Stimulated activated CD8-positive, alpha-beta memory T cell treated with anti-CD3 and anti-CD28 coated beads, Interleukin-15, amount 100 ng/mL, for 48 hours (primary cell): ENCODE measurements at places on chromosomes 12 and 14.

DNA sequence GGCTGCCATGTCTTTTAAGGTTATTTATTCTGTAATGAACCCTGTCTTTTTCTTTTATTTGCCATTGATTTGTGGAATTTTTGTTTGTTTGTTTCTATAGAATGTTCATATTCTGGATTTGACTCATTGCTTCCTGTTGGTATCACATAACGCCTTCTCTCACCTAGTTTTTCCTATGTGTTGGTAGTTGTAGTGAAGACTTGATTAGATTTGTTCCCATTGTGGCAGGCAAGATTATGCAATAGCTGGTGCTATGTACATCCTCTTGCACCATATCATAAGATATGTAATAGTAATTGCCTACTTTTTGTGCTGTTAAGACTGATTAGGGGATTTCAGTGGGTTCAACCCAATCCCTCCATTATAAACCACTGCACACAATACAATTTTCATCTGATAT, 3.9 kb upstream of the KRT6B start:
- no peak for DNase-seq

DNA sequence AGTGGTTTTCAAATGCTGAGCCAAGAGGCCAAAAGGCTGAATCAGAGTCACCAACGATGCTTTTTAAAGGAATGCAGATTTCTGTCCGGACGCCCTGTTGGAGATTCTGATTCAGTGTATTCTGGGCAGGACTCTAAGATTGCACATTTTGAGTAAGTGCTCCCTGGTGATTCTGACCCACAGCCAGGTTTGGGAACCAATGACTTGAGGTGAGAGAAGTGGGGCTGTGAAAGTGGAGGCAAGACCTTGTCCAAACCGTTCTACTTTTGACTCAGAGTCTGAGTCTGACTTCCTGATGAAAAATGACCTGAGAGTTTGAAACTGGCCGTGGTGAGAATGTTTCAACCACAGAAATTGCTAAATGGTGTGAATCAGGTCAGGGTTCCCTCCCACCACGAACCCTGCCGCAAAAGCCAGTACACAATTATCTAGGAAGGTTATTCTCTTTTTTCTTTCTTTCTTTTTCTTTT, 90.2 kb downstream of the NTN4 start:
- peak; percentile 8 for DNase-seq

DNA sequence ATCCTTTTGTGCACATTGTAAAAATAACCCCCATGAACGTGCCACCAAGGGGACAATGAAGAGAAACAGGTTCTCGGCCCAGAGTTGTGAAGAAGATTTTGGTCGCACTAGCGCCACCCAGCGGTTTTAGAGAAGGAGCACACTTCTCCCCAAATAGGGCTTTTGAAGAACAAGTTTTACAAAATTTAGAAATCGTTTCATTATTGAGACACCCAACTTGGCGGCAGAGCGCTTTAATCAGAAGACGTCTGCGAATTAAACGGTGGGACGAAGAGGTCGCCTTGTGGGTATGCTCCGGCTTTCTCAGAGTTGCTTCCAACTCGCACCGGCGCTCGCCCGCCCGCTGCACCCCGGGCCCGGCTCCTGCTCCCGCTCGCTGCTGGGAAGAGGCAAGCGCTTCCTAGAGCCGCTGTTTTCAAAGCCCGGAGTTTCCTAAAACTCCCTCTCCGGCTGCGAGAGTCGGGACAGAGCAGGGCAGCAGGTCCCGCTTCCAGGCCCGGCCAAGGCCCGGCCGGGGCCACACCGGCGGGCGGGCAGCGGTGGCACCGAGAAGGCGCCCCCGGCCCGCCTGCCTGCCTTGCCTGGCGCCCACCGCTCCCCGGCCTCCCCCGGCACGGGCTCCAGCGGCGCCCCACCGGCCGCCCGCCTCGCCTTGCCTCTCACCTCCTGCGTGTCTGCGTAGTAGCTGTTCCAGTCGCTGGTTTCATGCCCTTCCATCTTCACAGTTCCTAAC, 645 bp downstream of the FOXA1 start:
- DNase-seq = peak; percentile 26

DNA sequence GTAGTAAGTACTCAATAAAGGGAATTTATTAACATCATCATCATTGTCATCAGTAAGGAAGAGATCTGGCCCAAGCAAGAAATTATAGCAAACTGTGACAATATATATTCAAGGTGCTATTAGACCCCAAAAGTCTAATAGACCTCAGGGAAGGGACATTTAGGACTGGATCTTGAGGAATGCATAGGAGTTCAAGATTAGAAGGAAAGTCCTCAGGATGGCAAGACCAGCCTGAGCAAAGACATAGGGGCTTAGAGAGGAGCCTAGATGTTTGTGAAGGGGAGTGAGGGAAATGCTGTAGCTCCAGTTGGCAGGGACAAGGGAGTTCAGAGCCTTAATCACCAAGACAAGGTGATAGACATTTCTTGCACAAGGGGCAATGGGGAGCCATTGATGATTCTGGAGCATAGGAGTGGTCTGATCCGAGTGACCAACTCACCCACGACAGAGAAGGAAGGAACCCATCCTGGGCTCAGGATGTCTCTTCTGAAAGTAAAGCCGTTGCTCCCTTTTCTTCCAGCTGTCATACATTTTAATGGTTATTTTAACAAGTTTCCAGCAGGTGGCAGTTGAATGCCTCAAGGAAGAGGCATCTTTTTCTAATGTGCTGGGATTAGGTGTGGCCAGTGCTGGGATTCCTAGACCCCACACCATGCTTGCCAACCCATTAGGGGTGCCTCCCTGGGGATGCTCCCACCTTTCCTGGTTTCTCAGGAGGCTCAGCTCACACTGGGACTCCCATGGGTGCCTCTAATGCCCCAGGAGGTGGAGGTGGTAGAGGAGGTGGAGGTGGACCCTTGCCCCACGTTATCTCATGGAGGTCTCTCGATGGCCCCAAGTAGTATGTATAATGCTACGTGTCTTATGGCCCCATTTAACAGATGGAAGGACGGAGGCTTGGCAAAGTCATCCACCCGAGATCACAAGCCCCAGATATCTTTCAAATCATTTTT, 37.8 kb downstream of the PHETA1 start:
- DNase-seq = no peak

GRCh38 chr14:63662776-63663175, 21.1 kb upstream of the WDR89 start:
- no peak for DNase-seq

DNA sequence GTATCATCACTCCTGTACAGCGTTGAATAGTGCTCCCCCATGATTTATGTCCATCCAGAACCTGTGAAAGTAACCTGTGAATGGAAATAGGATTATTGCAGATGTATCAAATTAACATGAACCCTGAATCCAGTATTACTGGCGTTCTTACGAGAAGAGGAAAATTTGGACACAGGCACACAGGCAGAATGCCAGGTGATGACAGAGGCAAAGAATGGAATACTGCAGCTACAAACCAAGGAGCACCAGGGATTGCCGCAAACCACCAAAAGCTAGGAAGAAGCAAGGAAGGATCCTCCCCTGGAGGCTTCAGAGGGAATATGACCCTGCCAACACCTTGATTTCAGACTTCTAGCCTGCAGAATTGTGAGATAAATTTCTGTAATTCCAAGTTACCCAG, 113.5 kb upstream of the EGLN3 start:
- no peak for DNase-seq

- no peak for DNase-seq
Observed at GRCh38 chr14:96125536-96125935, 79.1 kb upstream of the BDKRB2 start.

DNA sequence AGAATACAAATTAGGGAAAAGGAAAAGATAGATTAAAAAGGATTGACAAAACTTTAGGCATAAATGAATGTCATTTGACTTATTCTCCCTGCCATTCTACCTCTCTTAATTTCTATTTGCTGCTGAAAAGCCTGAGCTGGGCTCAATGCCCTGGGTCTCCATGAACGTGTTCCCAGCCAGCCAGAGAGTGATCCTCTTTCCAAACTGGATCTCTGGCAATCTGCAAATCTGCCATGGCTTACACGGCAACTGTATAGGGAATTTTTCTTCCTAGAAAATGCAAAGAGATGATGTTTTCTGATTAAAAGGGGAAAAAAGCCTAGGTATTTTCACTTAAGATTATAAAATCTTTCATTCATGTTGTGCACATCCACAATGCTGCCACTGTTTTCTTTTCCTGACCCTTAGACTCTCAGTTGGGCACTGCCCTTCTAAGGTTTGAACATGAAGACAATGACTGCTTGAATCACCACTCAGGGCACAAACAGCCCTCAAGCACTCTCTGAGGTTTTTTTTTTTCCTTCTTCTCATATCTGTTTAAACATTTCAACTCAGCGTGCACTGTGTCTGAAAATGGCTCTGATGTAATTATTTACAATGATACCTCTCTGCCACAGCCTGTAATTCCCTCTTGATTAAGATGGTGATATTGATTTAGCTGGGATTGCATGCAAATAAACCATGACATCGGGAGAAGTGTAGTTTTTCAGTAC, 60.3 kb downstream of the DACT1 start:
- DNase-seq = no peak

DNA sequence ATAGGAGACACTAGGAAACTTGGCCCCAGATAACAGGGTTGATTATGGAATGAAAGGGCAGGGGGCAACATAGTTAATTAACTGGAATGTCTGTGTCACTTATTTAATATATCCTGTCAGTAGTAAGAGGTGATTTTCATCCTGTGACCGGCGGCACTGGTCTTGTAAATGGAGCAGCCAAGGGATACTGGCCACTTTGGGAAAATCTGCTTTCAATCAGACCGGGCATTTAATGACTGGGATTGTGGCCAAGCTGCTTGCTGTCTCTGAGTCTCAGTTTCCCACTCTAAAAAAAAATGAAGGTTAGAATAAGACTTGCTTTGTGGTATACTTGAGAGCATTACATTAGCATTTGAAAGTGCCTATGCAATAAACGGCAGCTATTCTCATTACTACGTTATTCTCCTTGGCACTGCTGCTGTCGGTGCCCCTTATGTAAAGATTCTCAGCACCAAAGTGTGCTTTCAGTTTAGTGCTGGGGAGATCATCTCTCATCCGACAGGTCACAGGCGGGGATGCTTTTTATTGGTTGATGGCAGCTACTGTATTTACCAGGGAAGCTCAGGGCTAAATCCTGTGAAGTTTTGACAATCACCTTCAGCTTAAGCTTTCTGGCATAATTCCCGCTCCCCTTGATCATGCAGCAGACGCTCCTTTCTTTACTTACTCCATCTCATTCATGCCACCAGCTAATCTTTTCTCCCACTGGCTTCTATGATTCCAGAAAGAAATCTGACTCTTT, 162.1 kb downstream of the ESRRB start:
- no peak for DNase-seq

DNA sequence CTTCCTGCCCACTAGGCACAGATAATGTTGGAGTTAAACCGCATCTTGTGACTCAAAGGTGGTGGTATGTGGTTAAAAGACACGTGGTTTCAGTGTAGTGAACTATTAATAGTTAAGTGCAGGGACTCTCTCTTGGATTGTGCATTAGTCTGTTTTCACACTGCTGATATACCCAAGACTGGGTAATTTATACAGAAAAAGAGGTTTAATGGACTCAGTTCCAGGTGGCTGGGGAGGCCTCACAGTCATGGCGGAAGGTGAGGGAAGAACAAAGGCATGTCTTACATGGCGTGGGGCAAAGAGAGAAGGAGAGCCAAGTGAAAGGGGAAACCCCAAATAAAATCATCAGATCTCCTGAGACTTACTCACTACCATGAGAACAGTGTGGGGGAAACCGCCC, 362.3 kb downstream of the GLT1D1 start:
- DNase-seq = no peak

GRCh38 chr14:54566410-54567223, at the start of gene SAMD4A:
Gene SAMD4A, plus strand, starts transcription at chr14:54567128. Its CDS starts 789 bp downstream, at chr14:54567917.
- DNase-seq = peak; percentile 32

DNA sequence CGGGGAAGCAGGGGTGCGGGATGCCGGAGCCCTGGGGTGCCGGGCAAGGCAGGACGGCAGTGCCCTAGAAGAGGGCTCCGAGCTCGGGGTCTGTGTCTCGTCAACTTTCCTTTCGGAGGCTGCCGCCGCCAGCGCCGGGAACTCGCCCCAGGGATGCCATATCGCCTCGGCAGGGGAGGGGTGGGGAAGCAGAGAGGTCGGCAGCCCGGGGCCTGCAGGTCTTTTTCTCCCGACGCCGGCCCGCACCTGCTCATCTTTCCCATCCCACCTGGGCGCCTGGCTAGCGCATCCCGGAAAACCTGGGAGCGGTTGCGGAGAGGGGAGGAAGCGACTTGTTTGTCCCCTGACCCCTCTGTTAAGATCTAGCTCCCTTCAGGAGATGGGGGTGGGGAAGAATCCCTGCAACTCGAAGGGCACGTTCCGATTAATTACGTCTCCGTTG, 547 bp downstream of the CNTN1 start:
- no peak for DNase-seq

- no peak for DNase-seq
Observed at GRCh38 chr12:124904306-124905098, 9.9 kb downstream of the UBC start.

GRCh38 chr12:104126548-104126947, 11.5 kb downstream of the NFYB start:
- no peak for DNase-seq

DNA sequence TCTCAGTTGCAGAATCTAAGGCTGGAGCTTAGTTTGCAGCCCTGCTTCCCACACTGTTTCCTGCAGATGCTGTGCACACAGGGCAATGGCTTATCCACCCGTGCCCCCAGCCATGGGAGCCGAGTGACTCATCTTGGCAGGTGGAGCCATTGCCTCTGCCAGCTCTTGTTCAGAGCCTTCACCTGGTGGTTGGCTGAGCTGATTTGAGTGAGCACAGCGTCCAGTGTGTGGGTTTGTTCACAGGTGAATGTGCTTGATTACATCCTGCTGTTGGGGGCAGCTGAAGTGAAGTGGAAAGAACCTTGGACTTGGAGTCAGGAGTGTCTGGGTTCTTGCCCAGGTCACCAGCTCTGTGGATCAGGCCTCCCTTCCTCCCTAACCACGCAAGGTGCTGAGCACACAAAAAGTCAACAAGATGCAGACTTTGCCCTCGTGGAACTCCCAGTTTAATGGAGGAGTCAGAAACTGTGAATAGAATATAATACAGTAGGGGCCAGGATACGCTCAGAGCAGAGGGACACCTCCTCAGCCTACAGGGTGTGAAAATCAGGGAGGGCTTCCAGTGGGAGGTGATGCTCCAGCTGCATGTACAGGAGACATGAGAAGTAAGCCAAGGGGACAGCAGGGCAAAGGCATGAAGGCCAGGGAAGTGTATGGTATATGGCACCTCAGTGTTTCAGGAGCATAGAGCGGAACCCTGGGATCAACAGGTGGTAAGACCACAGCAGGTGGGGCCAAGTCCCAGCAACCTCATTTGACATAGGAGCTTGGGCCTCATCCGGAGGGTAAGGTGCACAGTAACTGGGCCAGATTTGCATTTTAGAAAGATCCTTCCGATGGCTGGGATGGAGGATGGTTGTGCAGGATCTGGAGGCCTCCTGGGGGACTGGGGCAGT, 22.8 kb downstream of the JDP2 start:
- DNase-seq = no peak

DNA sequence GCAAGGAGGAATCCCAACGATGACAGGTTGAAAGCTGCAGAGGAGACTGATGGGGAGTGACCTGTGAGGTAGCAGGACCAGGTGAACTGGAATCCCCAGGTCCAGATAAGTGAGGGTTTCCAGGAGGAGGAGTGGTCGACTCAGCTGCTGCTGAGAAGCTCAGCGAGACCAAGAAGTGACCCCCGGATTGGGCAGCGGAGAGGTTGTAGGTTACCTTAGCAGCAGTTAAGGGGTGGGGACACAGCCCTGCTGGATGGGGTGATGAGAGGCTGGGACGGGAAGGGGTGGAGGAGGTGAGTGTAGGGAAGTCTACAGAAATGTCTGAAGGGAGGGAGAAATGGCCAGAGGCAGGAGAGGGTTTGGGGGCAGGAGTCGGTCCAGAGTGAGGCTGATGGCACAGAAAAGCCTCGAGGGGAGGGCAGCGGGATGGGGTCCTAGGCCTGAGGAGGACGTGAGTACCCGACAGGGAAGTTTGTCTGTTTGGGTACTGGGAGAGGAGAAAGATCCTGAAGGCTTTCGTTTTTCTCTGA, 2.6 kb upstream of the RCOR1 start:
- no peak for DNase-seq
